ENCODE measurements at places on chromosomes 2 and 18.

- no peak for DNase-seq
These were observed 110.5 kb downstream of the TCF4 start for GRCh38 chr18:55477499-55477859.

- no peak for DNase-seq
These were observed 15.4 kb downstream of the DSG2 start for GRCh38 chr18:31513189-31513935.

DNA sequence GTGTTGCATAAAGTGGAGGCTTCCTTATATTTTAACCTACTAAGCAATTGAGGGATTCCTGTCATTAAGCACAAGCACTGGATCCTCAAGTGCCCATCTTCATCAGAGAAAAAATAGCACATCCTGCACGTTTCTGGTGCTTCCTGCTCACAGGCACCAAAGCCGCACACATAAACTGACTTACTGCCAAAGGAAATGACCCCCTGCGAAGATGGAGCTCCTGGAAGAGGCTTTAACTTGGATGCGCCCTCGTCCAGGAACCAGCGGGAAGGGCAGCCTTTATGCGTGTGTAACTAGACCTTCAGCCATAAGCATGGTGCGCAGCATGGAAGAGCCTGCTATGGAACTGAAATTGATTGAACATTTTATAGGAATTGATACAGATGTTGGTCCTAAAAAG is 188.7 kb downstream of the FTCDNL1 start:
- no peak for DNase-seq

DNA sequence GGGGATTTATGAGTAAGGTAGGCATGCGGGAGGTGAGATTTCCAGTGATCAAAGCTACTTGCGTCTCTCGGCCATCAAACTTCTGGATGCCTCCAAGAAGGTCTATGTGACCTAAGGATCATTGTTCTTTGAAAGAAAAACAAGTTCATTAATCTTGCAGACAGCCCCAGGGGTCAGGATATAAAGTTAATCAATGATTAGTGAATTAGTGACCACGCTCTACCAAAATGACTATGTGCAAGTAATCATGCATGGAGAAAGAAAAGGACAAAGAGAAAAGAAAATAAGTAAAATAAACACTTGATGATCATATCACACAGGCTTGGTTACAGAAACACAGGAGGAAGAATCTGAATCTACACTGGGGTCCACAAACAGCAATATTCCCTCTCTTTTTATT is 42.5 kb upstream of the BCL11A start:
- DNase-seq, result no peak

DNA sequence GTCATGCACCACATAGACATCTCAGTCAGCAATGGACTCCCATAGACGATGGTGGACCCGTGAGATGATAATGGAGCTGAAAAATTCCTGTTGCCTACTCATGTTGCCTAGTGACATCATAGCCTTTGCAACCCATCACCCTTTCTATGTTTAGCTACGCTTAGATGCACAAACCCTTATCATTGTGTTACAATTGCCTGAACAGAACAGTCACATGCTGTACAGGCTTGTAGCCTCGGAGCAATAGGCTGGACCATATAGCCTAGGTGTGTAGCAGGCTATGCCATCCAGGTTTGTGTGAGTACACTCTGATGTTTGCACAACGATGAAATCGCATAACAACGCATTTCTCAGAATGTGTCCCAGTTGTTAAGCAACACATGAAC is 221.6 kb downstream of the ALPK2 start:
- DNase-seq, result no peak

DNA sequence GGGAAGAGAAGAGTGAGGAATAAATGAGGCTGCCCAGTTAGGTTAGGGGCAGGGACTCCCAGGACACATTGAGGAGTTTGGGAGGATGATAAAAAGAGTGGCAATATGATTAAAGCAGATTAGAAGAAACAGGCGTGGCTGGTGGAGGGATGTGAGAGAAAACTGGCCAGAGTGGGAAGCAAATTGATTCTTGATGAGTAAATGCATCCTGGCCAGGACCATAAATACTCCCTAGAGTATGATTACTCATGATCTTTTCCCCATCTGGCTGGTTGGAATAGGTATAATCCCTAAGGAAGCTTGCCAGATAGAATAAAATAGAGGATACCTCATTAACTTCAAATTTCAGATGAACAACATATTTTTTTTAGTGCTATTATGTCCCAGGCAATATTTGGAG is 21.5 kb upstream of the DAW1 start:
- no peak for DNase-seq

- no peak for DNase-seq
These were observed 65.8 kb downstream of the FAM210A start for GRCh38 chr18:13660510-13660909.

DNA sequence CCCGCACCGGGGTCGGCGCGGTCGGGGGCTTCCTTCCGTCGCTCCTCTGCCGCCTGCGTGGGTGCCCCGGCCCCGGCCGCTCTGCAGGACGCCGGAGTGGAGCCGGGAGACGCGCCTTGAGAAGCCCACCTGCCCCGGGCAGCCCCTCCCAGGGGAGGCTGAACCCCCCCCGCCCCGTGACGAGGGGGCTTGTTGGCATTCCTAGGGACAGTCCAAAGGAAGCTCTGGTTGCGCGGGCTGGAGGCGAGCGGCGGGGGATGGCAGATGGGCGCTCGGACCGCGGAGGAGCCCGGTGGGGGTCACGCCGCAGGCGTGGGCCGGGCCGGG is 133.5 kb upstream of the MGAT5 start:
- DNase-seq, result no peak

DNA sequence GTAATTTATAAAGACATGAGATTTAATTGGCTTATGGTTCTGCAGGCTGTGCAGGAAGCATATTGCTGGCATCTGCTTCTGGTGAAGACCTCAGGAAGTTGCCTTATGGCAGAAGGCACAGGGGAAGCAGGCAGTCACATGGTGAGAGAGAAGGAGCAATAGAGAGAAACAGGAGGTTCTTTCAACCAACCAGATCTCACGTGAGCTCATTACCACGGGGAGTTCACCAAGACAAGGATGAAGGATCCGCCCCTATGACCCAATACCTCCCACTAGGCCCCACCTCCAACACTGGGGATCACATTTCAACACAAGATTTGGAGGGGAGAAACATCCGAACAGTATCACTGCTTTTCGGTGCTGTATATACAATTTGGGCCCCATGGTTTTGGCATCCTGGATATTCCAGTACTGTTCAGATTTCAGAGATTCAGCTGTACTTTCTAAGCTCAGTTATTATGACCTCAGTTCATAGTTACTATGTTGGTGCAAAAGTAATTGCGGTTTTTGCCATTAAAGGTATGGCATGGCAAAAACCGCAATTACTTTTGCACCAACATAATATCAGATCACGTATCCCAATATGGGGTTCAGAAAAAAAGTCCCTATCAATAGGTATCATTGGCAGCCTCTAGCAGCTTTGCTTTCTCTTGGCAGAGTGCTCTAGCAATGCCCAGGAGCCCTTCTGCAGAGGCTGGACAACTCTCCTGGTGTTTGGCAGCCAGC is 189.6 kb upstream of the SIX3 start:
- DNase-seq, result no peak

- no peak for DNase-seq
These were observed 149.7 kb downstream of the HNMT start for GRCh38 chr2:138113871-138114525.

DNA sequence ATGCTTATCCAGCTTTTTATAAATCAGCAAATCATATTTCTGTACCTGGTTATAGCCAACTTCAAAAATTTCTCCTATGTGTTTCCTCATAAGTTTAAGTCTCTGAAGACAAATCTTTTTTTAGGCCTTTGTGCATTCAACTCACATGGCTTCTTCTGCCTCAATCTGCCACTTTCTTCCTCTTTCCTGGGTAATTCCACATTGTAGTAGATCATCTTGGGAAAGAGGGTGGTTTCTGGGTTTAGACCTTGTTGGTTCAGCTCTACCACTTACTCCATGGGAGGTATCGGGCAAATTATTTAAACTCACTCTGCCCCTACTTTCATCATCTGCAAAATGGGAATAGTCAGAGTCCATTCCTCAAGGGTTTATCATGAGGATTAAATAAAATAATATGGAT is 707.0 kb upstream of the ZEB2 start:
- DNase-seq, result no peak

- no peak for DNase-seq
These were observed 93.4 kb downstream of the TWIST2 start for GRCh38 chr2:238941262-238941792.

DNA sequence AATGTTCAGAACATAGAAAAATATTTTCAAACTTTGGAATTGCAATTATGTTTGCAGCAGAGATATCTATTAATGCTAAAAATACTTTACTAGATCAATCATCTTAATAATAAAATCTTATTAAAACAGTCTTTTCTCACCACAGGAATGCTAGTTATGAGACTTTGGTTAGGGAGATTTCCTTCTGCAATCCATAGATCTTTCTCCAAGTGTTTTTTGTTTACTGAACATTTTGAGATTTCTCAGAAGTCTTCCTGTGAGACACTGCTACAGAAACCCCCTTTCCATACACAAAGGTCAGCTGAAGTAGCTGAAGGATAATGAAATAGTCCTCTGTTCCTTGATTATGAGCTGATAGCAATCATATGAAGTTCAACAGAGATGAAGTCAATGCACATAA is 59.4 kb upstream of the RAPH1 start:
- no peak for DNase-seq

- no peak for DNase-seq
These were observed 176.0 kb downstream of the ACKR3 start for GRCh38 chr2:236745420-236746210.

DNA sequence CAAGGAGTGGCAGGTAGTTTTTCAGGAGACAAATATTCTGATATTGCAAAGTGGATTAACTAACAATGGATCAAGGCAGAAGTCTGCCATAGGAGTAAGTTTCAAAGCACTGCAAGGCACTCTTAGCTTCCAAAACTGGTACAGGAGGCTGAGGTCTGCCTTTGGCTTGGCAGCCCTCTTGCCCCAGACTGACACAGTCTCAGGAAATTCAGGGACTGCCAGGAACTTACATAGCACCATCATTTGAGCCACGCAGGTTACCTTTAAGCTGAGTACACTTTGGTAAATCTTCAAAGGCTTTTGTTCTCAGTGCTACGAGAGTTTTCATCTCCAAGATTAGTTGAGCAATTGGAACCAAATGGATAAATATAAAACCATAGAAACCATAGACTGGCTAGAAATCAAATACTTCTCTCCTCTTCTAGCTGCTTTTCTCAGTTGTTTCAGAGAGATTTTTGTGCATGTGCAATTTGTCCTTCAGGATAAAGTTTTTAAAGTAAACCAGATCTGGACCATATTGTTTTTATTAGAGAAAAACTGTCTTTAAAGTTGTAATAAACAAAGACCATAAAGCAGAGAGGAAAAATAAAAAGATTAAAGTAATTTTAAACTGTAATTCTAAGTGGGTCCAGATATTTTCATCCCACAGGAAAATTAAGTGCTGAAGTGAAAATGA is 18.8 kb downstream of the ANKRD29 start:
- no peak for DNase-seq

DNA sequence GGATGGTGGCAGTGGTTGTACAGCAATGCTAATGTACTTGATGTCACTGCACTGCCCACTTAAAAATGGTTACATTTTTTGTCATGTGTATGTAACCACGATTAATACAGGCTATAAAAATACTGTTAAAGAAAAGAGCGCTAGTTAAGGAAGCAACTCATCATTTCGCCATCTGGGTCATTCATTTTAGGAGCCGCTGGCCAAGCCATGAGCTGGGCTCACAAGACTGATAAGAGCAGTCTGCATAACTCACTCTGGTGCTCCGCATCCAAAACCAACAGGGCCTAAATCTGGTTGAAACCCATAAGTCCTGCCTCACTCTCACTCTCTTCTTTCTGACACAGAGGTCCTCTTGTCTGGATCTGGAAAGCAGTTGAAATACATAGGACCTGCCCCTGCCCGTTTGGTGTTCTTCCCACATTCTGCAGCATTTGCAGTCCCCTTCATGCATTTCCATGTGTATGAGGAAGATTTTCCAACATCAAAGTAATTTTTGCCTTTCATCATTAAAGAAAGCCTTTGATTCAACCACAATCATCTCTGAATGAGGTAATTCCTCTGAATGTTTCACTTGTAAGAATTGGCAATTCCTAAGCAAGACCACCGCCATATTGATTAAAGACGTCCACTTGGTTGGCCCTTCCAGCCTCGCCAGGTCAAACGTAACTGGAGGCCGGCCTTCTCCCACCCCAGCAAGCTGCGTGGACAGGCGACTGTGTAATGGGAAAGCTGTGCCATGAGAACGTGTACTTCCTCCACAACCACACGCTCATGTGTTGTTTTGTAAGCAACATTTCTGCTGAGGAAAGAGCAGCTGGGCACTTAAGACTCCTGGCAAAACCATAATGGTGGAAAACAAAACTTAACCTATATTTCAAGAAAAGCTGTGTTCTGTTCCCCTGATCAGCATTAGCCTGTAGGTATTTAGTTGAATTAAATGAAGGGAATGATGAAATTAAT is 112.2 kb downstream of the VAPA start:
- DNase-seq, result no peak

DNA sequence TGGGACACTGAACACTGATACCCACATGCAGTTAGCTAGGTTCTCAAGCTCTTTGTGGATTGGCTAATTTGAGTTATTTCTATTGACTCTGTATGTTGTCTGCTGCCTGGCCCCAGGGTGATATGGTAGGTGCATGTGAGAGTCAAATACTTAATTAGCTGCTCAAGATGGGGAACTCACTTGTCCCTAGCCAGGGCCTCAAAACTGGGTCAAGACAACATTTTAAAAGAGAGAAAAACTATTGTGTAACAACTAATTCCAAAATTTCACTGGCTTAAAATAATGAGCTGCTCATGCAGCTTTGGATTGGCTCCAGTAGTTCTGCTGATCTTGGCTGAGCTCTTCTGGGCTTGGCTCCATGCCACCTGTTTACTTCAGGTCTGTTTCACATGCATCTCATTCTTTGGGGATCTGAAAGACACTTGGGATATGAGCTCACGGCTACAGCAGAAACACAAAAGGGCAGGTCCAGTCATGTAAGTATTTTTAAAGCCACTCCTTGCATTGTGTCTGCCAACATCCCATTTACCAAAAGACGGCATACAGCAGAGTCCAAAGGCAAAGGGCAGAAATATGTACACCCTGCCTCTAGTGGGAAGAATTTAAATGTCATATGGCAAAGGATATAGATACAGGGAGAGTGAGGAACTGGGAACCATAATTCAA is 716.8 kb downstream of the SUCLG1 start:
- no peak for DNase-seq

GRCh38 chr18:59623456-59624368 is 73.5 kb downstream of the CCBE1 start:
- DNase-seq, result no peak

GRCh38 chr18:50842846-50843245 is 23.0 kb upstream of the MRO start:
- no peak for DNase-seq

DNA sequence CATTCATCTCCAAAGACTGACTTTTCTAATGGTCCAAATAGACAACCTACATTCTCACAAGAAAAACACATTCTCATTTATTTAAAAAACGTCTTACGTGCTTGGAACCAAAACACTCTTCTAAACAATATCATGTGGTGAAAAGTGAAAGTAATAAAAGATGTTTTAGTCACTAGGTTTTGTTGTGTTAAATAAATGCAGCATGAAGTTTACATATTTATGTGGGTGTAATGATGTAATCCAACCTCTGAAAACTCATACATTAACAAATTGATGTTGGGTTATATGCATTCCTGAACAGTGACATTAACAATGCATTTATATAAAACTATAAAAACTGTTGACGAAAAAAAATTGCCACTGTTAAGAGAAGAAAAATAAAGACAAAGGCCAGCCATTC is 55.1 kb upstream of the ACVR2A start:
- no peak for DNase-seq
